ENCODE measurements at places on chromosomes 11 and 22. TPM values are rescaled to one million over a fixed set of nuclear protein-coding genes. Genes with fewer than 3 reads are reported as not detected.

The MS4A10 gene
- not detected for total RNA-seq

The ACER3 gene
- 11.7 TPM for total RNA-seq

The MYOD1 gene
- total RNA-seq: not detected

The IFITM10 gene
- not detected for total RNA-seq

The TSGA10IP gene
- not detected for total RNA-seq

The MOGAT2 gene
- 1.0 TPM for total RNA-seq

- H3K27ac ChIP-seq: no peak overlapping the region
- H3K27me3 ChIP-seq: no peaks in the 10 kb centered on the region
- no peaks in the 10 kb centered on the region for H3K36me3 ChIP-seq
- H3K4me3 ChIP-seq: no peak overlapping the region
- DNase-seq: no peak
Measured at GRCh38 chr11:70573701-70574151, 175.4 kb downstream of the CTTN start.

DNA sequence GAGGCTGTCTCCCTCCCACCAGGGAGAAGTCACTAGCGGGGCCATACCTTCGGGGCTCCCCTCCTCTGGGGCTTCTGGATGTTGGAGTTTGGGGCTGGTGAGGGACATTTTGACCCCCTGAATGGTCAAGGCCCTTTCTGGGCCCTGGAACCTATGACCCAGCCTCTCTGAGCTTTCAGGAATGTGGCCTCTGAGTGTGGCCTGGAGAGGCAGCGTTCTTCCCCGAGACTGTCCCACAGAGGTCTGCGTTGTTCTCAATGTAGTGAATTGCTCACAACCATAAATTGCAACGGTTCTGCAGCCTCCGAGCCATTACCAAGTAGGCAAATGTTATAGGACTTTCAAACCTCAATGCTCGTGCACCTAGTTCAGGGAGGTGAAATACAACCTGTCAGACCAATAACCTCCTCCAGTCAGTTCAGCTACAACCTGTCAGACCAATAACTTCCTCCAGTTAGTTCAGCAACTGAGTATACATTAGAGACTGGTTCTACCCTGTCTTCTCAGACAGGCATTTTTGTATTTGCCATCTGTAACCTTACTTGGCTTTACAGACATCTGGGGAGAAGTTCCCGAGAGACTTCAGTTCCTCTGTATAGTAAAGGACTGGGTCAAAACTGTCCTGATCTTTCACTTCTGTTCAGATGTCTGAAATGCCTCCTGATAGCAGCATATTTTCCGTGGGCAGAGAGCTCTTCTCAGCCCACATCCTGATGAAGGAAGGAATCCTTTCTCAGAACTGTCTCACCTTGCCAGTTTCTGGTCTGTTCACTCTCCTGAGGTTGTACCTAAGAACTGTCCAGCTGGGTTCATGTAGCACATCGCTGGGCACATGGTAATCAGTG, 34.2 kb downstream of the MICAL2 start:
- no peaks in the 10 kb centered on the region for H3K36me3 ChIP-seq
- H3K4me3 ChIP-seq: no peak overlapping the region
- peaks cover 41% of the 10 kb centered on the region for H3K4me1 ChIP-seq
- H3K27ac ChIP-seq: peak overlapping the region; percentile 57

- no peak for DNase-seq
- no peaks in the 10 kb centered on the region for H3K4me1 ChIP-seq
- H3K4me3 ChIP-seq: no peak overlapping the region
- H3K36me3 ChIP-seq: no peaks in the 10 kb centered on the region
- H3K27me3 ChIP-seq: no peaks in the 10 kb centered on the region
Measured at GRCh38 chr11:12792590-12792989, 118.4 kb downstream of the TEAD1 start.

GRCh38 chr11:34915136-34916014, 804 bp downstream of the APIP start:
- no peaks in the 10 kb centered on the region for H3K36me3 ChIP-seq
- H3K27me3 ChIP-seq: no peaks in the 10 kb centered on the region
- H3K4me1 ChIP-seq: peaks cover 15% of the 10 kb centered on the region
- no peak for DNase-seq
- H3K27ac ChIP-seq: peak overlapping the region; percentile 96

GRCh38 chr11:66674964-66675602, 2.6 kb downstream of the RBM4B start:
- H3K4me3 ChIP-seq: no peak overlapping the region
- H3K27me3 ChIP-seq: no peaks in the 10 kb centered on the region
- no peak for DNase-seq
- no peaks in the 10 kb centered on the region for H3K36me3 ChIP-seq
- H3K27ac ChIP-seq: no peak overlapping the region

DNA sequence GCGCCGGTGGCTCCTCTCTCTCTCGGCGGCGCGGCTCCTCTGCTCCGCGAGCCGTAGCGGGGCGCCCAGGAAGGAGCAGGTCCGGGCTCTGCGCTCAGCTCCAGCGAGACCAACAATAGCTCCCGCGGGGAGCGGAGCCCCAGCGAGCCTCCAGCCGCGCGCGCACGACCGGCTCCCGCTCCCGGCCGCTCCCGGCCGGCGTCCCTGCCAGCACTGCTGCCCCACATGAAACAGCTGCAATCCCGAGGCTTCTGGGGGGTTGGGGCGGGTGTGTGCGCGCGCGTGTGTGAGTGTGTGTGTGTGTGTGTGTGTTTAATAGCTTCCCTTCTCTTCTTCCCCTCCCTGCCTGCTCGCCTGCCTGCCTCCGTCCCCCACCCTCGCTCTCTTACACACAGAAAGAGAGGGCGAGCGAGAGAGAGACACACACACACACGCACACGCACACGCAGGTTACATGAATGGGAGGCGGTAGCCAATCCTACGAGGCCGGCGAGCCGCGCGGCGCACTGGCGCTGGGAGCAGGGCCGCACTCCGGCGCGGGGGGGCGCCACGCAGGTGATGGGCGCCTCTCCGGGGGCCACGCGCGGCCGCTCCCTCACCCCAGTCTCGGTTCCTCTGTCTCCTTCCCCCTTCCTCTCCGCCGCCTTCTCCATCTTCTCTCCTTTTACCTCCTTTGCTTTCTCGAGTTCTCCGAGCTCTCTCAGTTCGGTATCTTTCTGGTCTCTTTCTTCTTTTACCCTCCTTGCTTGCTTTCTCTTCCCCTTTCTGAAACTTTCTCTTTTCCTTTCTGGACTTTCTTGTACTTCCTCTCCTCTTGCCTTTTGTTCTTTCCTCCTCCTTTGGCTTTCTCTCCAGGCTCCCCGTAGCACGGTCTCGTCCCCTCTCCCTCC, at the start of gene TENM4:
TENM4 (minus strand) TSS at position 460 of the 890 bp plus-strand sequence. CDS start 371,086 bp downstream, outside the sequence.
- peak within 1 kb of the TSS; percentile 80 for H3K27ac ChIP-seq
- no peaks in the 10 kb centered on the region for H3K27me3 ChIP-seq
- H3K4me1 ChIP-seq: peaks cover 19% of the 10 kb centered on the region
- H3K4me3 ChIP-seq: peak within 1 kb of the TSS; percentile 70

- no peaks in the 10 kb centered on the region for H3K4me1 ChIP-seq
- no peaks in the 10 kb centered on the region for H3K36me3 ChIP-seq
- no peak overlapping the region for H3K27ac ChIP-seq
- no peaks in the 10 kb centered on the region for H3K27me3 ChIP-seq
- no peak for DNase-seq
Measured at GRCh38 chr11:127059750-127060149, 59.2 kb upstream of the KIRREL3 start.

DNA sequence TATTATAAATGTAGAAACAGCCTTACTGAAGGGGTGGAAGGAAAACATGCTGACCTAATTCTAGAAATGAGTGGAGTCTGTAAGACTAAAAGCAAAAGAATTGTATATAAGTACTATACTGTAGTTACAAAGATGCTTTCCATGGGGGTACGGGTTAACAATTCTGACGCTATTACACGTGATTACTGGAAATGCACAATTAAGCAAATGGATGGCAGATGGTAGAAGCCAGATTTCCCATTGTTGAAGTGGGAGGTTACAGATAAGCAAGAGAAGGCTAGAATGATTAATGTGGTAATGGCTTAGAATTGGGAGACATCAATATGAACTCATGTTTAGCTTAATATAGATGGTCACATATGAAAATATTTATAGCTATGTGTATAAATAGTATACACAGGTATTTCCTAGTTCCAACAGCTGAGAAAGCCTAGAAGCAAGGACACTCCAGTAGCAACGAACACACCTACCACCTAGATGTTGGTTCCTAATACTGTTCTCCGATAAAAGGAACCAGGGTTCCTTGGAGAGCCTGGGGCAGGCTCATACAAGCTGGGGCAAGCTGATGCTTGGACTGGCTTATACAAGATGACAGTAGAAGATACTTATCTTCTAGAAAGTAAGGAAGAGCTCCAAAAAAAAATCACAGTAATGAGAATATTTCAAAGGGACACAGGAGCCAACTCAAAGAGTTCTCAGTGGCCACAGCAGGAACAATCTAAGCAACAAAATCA, 13.5 kb downstream of the SMC1B start:
- DNase-seq: no peak
- H3K4me1 ChIP-seq: no peaks in the 10 kb centered on the region
- H3K27me3 ChIP-seq: no peaks in the 10 kb centered on the region
- no peak overlapping the region for H3K27ac ChIP-seq
- no peak overlapping the region for H3K4me3 ChIP-seq
- H3K36me3 ChIP-seq: no peaks in the 10 kb centered on the region

Data from thyroid gland (tissue), 4 donors.